Spinal cord (tissue), 10 donors: ENCODE measurements at places on chromosomes 11 and 22.

DNA sequence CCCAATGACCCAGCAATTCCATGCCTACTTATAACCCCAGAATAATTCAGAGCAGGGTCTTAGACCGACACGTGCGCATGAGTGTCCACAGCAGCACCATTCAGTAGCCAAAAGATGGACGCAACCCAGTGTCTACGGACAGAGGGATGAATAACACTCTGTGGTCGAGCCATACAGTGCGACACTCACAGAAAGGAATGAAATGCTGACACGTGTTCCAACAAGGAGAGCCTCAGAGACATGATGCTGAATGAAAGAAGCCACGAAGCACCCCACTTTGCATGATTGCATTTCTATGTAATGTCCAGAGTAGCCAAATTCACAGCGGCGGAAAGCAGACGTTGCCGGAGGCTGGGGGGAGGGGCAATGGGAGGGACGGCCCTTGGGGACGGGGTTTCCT, 134.4 kb downstream of the CTTN start:
- no peak for DNase-seq

GRCh38 chr11:61131186-61131585, 28.9 kb downstream of the CD5 start:
- DNase-seq, result no peak

DNA sequence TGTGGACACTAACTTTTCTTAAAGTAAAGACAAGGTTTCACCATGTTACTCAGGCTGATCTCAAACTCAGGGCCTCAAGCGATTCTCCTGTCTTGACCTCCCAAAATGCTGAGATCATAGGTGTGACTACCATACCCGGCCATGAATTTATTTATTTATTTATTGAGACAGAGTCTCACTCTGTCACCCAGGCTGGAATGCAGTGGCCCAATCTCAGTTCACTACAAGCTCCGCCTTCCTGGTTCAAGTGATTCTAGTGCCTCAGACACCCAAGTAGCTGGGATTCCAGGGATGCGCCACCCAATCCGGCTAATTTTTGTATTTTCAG, 29.7 kb upstream of the PCF11 start:
- no peak for DNase-seq

- DNase-seq, result no peak
Observed at GRCh38 chr11:726278-727220, 20.5 kb downstream of the EPS8L2 start.

DNA sequence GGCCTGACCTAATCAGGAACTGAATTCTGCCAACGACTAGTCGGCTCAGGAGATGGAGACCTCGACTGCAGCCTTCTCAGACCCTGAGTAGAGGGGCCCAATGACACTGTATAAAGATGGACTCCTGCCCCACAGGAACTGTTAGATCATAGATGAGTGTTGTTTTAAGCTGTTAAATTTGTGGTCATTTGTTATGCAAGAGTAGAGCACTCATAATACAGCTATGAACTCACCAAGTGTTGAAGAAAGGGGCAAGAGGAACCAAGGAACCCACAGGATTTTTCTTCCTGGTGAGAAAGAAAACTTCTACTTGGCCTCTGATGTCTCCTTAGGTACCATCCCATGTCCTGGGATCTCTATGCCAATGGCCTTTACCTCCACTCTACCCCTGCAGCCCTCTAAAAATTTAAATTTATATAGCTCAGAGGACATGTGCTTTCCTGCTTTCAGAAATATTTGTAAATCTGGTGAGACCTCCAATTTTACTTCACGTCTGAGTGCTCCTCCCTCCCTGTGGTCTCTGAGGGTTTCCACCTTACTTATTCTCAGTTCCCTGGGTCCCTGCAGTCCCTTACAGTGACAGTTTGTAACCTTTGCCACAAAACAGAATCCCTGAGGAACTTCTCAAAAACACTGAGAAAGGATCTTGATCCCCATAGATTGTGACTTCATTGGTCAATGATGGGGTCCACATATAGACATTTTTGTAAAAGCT, 256.3 kb upstream of the ARHGAP20 start:
- no peak for DNase-seq

GRCh38 chr22:17167486-17167885, 8.4 kb upstream of the HDHD5 start:
- DNase-seq, result no peak

- no peak for DNase-seq
Observed at GRCh38 chr22:43891360-43892182, at the start of gene PNPLA5. PNPLA5 (minus strand) TSS chr22:43892013; CDS start chr22:43891880, 133 bp downstream.

DNA sequence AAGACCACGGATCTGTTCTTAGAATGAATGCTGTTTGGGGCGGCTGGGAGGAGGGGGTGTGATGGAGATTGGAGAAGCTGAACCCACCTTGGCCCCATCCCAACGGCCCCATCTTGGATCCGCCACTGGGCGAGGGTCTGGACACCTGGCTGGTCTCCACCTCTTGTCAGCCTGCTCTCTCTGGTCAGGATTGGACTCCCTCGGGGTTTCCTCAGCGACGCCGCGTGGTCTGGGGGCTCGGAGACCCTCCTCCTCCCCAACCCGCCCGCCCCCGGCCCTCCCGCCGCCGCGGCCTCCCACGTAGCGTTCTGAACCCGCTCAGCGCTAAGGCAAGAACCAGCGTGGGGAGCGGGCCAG, 4.3 kb upstream of the FLI1 start:
- DNase-seq, result no peak
